ENCODE measurements at places on chromosomes 3 and 15.
A peak's percentile ranks its signal among the peaks of the same experiment; 100 is the strongest.

GRCh38 chr3:165830746-165831145, 6.5 kb downstream of the BCHE start:
- DNase-seq: no peak

DNA sequence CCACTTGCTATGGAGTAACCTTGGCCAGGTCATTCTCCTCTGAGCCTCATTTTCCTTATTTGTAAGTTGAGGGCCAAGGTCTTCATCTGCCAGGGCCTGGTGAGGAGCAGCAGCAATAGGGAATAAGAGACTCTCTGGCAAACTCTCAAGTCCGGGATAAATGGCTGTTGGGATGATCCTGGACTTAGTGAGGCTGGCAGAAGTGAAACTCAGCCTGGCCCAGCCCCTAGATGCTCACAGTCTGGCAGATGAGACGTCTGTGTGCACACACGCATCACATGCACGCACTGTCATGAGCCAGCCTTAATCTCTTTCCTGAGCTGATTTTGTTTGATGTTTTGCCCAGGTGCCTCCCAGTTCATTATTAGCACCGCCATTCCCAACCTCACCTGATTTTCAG, 26.8 kb downstream of the SLC6A6 start:
- no peak for DNase-seq

- no peak for DNase-seq
Measured at GRCh38 chr3:168113848-168114247, 18.1 kb upstream of the GOLIM4 start.

GRCh38 chr15:95520511-95520910, 810.0 kb upstream of the NR2F2 start:
- DNase-seq: no peak

DNA sequence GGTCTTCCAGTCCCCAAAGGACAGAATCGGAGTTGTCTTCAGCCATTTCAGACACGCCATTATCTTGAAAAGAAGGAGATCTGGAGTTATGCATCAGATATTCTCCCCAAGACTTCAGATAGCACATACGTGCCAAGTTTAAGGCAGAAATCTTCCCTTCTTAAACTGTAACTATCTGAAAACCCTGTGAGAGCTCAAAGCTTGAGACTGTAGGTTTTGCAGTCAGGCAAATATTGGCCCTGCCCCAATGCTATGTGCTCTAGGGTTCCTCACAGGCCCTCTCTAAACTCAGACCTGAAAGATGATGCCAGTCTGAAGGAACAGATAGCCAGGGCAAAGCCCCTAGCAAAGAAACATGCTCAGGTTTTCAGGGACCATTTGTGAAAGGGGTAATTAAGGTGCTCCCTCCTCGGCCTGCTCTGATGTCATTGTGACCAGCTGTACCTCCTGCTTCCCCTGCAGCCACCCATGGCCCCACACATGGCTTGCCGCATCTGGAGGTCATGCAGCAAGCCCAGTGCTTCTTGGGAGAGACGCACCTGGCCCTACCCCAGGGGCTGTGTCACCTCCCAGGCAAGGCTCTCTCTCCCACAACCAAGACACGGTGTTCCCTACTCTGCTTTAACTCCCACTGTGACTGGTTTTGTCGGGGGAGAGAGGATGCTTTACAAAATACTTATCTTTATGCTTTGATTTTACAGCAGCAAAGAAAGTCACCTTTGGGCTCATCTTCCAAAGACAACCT, 53.4 kb upstream of the POMGNT2 start:
- no peak for DNase-seq

- no peak for DNase-seq
Measured at GRCh38 chr3:126952983-126953660, 29.8 kb upstream of the PLXNA1 start.

DNA sequence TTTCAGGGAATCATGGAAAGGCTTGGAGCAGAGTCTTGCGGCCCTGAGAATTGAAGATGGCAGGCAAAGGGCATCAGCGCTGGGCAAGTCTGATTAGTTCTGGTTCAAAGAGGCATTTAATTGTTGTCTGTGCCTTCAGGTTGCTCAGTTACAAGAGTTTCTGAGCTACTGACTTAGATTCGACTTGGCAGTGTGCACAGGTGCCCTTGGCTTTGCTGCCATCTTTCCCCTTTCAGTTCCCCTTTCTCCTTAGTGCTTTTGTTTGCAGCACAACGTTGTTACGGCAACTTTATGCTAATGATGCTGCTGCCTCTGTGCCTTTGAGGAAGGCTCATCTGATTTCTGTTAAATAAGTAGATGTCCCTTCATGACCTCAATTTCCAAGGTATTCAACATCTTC, 12.5 kb downstream of the P2RY14 start:
- peak; percentile 42 for DNase-seq

- no peak for DNase-seq
Measured at GRCh38 chr3:164806188-164806587, 272.1 kb downstream of the SI start.

DNA sequence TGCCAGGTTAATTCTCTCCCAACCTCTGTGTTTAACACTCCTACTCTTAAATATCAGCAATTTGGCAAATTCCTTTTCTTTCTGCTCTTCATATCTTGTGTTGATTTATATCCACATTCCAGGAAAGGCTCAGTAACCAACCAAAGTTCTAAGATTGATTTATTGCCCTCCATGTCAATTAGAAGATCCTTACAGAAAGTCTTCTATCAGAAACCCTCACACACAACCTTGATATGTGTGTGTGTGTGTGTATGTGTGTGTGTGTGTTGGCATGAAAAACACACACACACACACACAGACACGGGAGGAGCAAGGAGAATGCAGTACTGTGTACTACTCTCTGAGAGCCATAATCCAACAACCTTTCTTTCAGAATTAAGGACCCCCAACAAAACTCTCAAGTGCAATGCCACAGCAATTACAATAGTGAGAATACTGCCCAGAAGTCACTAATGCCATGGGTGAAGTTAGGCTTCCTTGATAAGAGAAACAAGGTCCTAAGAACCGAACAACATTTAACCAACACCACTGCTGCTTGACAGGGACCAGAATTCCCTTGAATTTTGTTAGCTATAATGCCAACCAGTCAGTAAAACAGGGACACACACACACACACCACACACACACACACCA, 1.1 kb downstream of the LSAMP start:
- no peak for DNase-seq

GRCh38 chr3:194367992-194368841, 1.3 kb downstream of the LRRC15 start:
- no peak for DNase-seq

DNA sequence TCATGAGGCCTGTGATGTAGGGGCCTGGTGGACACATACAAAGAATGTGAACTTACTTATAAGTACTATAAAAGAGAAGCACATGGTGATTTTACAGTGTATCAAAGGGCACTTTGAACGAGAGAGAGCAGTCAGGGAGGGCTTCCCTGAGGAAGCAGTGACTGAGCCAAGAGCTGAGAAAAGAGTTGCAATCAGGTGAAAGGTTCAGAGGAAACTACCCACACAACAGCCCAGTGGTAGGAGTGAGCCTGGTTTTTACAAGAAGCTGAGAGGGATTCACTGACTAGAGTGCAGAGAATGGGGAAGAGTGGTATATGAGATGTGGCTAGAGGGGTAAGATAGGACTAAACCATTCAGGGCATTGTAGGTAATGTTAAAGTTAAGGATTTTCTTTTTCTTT, 57.1 kb downstream of the CALML4 start:
- no peak for DNase-seq

- no peak for DNase-seq
Measured at GRCh38 chr15:60086681-60087429, 82.7 kb downstream of the FOXB1 start.

DNA sequence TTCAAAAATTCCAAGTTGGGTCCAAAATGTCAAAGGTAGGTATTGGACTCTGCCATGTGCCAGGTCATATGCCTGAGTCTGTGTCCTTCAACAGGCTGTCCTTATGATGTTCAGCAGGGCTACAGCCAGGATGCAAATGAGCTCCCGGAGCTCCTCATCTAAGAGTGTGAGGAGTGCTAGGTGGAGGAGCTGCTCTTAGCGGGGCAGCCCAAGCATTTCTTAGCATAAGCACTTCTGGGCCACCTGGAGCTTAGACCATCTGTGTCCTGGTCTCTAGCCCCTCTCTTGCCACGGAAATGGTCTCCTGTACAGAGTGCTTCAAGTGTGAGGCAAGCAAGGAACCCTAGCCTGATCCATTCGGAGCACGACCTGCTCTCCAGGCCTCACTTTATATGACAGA, 64.6 kb upstream of the PRR23C start:
- DNase-seq: no peak

Measured in CD4-positive, alpha-beta T cell treated with Interleukin-4 for 1 hour (primary cell).